ENCODE measurements at places on chromosomes 4 and X.

GRCh38 chrX:11399489-11400094, 106.4 kb downstream of the AMELX start:
- no peak for DNase-seq

- DNase-seq = no peak
These were observed 296.3 kb upstream of the ATOH1 start for GRCh38 chr4:93532234-93532633.

DNA sequence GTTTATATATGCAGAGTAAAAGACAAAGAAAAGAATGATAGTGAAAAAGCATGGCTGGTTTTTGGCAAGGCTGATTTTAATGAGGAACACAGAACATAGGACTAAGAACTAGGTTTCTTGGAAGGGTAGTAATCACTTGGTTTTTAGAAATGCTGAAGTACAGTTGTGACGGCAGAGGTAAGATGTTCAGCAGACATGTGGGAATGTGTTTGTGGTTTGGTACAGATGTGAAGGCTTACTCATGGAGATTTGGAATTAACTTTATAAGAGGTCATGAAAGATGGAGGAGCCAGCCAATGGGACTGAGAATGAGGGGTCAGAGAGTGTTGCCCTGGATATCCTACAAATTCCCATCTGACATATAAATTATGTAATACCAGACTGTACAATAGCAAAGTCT, 243.6 kb downstream of the NPFFR2 start:
- DNase-seq = no peak

DNA sequence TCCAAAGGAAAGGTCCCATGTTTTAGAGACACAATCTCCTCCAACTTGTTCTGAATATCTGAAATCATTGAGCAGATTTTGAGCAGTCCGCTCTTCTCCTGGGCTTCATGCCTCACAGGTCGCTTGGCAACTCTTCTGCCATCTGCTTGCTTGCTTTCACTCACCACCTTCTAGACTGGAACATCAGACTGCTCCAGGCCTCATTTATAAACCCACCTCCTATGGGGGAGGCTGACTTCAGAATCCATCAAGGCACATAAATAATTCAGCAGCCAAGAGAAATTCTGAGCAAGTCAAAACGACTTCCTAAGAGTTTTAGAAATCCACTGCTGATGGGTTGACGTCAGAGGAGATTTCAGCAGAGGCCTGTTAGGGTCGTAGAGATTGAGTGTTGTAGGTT, 64.1 kb downstream of the FAM184B start:
- DNase-seq = no peak

DNA sequence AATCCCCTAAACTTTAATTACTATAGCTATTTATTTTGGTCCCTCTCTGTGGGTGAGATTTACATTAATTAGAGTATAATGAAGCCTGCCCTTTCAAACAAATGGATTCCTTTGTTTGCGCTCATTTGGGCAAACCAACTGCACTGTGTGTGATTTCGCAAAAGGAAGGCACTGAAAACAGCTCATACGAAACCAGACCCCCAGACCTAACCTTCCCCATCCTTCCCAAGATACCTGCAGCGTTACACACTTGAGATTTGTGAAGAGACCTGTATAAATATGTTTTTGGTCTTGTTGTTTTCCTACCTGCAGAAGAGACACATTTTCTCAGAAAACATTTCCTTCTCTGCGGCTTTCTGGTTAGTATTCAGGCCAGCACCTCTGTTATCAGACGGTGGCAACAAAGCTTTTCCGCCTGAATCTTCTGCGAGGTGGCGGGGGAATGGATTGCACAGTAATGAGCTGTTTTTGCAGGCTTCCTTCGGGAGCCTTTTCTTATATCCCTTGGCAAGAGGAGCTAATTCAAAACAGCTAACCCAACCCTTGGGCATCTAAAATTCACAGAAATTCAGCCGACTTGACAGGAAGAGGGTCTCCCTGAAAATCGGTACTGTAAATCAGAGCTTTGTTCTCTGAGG, 47.6 kb downstream of the CBLL2 start:
- no peak for DNase-seq

DNA sequence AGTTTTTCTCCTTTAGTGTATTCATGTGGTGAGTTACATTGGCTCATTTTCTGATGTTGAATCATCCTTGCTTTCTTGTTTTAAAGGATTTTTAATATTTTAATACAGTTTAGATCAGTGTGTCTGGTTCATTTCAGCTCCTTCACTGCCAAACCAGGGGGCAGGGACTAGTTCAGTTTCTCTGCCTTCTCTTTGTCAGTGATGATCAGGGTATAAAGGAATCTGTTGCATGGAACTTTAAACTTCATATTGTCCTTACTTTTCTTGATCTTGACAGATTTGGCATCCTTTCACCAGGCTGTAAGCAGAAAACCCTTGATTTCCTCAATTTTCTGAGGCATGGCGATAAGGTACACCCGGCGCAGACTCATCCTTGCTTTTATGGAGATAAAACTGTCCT, 149.4 kb downstream of the KDR start:
- DNase-seq = no peak

DNA sequence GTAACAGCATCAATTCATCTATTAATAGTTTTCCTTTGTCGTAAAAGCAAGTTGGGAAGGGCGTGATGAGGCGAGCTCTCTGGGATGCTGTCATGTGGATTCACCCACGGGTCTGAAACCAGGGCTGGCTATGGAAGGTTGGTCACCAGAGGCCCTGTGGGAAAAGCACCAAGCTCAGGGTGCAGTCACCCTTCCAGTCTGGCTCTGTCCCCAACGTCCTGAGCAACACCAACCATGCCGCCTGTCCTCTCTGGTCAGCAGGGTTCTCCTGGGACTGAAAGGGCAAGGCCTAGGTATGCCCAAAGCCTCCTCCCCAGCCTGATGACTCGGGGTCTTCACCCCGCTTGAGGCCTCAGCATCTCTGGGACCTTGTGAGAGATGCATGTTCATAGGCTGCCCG, 97.2 kb upstream of the MSX1 start:
- DNase-seq = no peak

GRCh38 chrX:112695494-112695893, 15.8 kb upstream of the LHFPL1 start:
- no peak for DNase-seq

GRCh38 chrX:10821293-10821692, 200.9 kb upstream of the MID1 start:
- no peak for DNase-seq
